ENCODE measurements at places on chromosomes 16 and 17. TPM values are rescaled to one million over a fixed set of nuclear protein-coding genes. Genes with fewer than 3 reads are reported as not detected.

FBXO39 gene
- 0.71 TPM for total RNA-seq

- no peak overlapping the region for H3K27ac ChIP-seq
- no peak for DNase-seq
- H3K4me1 ChIP-seq: peaks cover 8% of the 10 kb centered on the region
These were observed 16.9 kb upstream of the CCL22 start for GRCh38 chr16:57341441-57342303.

- no peaks in the 10 kb centered on the region for H3K36me3 ChIP-seq
- H3K27me3 ChIP-seq: no peaks in the 10 kb centered on the region
- H3K27ac ChIP-seq: no peak overlapping the region
- no peak overlapping the region for H3K4me3 ChIP-seq
- no peak for DNase-seq
- peaks cover 2% of the 10 kb centered on the region for H3K4me1 ChIP-seq
These were observed 199.3 kb downstream of the CCDC182 start for GRCh38 chr17:57545731-57546342.

DNA sequence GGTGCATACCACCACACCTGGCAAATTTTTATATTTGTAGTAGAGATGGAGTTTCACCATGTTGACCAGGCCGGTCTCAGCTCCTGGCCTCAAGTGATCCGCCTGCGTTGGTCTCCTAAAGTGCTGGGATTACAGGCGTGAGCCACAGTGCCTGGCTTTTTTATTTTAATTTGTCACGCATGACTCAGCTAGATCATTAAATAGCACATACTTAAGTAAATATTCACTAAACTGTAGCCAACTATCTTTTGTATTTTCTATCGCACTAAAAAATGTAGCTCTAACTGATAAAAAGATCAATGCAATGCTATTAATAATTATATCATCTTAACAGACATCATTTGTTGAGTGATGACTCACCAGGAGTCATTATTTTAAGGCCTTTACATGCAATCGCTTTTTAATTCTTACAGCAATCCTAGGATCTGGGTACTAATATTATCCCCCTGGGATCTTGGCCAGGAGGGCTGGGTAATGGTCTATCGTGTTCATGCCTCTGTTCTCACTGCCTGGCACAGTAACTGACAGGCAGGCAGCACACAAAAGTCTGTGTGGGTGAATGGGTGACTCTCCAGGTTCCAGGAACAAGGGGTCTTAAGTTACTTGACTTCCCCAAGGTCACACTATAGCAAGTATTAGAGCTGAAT, 693.5 kb upstream of the EEF2KMT start:
- no peaks in the 10 kb centered on the region for H3K27me3 ChIP-seq
- no peaks in the 10 kb centered on the region for H3K36me3 ChIP-seq
- DNase-seq: no peak
- H3K4me3 ChIP-seq: no peak overlapping the region
- no peak overlapping the region for H3K27ac ChIP-seq
- H3K4me1 ChIP-seq: no peaks in the 10 kb centered on the region

GFAP gene
- total RNA-seq: not detected

ACSM2A gene
- not detected for total RNA-seq

DNA sequence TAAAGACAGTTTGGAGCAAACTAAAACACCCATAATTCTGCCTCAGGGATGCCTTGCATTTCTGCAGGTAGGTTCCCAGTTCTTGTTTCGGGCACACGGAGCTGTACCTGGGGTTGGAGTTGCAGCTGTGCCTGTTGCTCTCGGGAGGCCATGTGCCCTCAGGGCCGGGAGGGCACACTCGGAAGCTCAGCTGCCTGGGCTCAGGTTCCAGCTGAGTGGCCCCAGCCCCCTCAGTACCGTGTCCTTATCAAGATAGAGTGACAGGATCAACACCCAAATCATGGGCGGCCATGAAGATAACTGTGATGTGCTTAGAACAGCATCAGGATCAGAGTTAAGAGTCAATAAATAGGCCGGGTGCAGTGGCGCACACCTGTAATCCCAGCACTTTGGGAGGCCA, 107.9 kb downstream of the SNX29 start:
- H3K27ac ChIP-seq: no peak overlapping the region
- peaks cover 55% of the 10 kb centered on the region for H3K4me1 ChIP-seq
- no peak for DNase-seq
- H3K36me3 ChIP-seq: peaks cover 4% of the 10 kb centered on the region
- H3K27me3 ChIP-seq: no peaks in the 10 kb centered on the region

GRCh38 chr16:66375451-66375850, 9.0 kb downstream of the CDH5 start:
- no peak overlapping the region for H3K4me3 ChIP-seq
- DNase-seq: no peak
- no peaks in the 10 kb centered on the region for H3K27me3 ChIP-seq
- H3K4me1 ChIP-seq: no peaks in the 10 kb centered on the region
- H3K27ac ChIP-seq: no peak overlapping the region

RDM1 gene
- total RNA-seq: not detected

DNA sequence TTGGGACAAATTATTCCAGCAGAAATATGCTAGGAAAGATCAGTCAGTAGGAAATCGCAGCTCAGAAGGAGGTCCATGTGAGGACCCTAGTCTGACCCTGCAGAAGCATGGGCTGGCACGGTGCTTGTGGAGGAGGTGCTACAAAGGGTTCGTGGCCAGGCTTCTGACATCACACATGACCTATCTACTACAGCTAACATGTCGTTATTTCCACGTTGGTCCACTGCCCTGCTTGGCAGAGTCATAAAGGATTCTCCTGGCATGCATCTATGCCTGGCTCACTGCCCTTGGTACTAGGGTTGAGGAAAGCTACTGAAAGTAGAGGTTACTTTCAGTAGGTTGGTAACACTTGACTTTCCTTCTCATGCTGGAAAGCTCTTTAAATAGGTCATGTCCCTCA, 118.1 kb upstream of the SHISA6 start:
- H3K27ac ChIP-seq: no peak overlapping the region
- no peaks in the 10 kb centered on the region for H3K27me3 ChIP-seq
- no peaks in the 10 kb centered on the region for H3K4me1 ChIP-seq
- no peaks in the 10 kb centered on the region for H3K36me3 ChIP-seq

DNA sequence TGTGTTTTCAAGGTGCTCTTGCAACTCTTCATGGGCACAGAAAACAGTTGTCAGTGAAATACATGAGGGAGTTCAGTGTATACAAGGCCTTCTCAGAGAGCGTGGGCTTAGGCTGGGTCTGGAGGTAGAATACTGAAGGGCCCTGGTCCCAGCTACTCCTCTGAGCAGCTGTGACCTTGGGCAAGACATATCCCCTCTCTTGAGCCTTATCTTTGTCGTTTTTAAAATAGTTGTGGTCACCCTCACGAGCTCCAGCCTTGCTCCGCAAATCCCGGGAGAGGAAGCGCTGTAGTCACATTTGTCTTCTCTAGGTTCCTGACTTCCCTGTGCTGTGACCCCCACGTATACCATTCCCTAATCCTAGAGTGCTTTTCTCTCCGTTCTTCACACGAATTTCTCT, 3.6 kb downstream of the ZNRF1 start:
- H3K27me3 ChIP-seq: no peaks in the 10 kb centered on the region
- no peak overlapping the region for H3K4me3 ChIP-seq
- H3K36me3 ChIP-seq: no peaks in the 10 kb centered on the region
- H3K4me1 ChIP-seq: peaks cover 25% of the 10 kb centered on the region

ITGAX gene
- total RNA-seq: 5.5 TPM

TBC1D3G gene
- total RNA-seq: not detected

DNA sequence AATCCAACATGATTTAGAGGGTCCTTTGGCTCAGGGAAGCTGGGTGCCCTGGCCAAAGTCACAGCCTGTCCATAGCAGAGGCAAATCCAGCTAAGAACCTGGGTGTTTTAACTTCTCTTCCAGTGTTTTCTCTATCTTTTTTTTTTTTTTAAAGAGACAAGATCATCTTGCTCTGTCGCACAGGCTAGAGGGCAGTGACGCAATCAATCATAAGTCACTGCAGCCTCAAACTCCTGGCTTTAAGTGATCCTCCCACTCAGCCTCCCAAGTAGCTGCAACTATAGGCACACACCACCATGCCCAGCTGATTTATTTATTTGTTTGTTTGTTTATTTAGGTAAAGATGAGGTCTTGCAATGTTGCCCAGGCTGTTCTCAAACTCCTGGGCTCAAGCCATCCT, 14.8 kb upstream of the GRIN2A start:
- no peaks in the 10 kb centered on the region for H3K36me3 ChIP-seq
- H3K27ac ChIP-seq: no peak overlapping the region
- DNase-seq: no peak
- no peak overlapping the region for H3K4me3 ChIP-seq

MYH2 gene
- total RNA-seq: not detected

- H3K27ac ChIP-seq: no peak overlapping the region
- peaks cover 75% of the 10 kb centered on the region for H3K36me3 ChIP-seq
- no peaks in the 10 kb centered on the region for H3K27me3 ChIP-seq
- H3K4me3 ChIP-seq: no peak overlapping the region
- peak; percentile 51 for DNase-seq
- no peaks in the 10 kb centered on the region for H3K4me1 ChIP-seq
These were observed 50.4 kb downstream of the OR1D5 start for GRCh38 chr17:3012926-3013581.

DNA sequence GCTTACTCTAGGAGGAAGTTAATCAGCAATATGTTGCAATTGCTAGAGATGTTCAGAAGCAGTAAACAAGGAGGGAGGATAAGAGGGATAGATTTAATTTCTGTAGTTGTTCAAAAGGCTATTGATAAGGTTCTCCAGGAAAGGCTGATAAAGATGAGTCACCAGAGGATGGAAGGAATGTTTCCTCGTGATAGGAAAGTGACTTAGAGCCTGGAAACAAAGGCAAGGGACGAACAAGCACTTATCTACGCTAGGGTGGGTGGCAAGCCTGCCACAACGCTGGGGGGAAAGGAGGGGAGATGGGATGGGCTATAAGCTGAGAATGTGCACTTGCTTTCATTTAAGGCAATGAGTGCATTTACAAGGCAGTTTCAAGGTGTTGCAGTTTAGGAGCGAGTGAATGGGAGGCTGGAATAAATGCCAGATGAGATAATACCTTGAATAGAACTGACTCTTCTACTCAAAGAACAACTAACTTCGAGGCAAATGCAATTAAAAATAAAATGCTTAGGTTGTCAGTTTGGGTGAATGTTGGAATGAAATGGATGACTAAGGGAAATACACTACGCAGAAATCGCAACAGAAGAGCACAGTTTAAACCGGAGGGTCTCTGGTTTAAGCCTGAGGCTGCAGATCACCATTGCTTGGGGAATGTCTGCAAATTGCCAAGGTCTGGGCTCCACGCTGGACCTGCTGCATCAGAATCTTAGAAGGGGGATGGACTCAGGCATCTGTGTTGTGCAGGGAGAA, 76.0 kb upstream of the RBBP6 start:
- H3K4me1 ChIP-seq: no peaks in the 10 kb centered on the region
- no peaks in the 10 kb centered on the region for H3K36me3 ChIP-seq
- no peak overlapping the region for H3K4me3 ChIP-seq
- DNase-seq: no peak
- H3K27me3 ChIP-seq: peaks cover 2% of the 10 kb centered on the region

CMTM1 gene
- total RNA-seq: 0.66 TPM

SLC16A5 gene
- total RNA-seq: 11.0 TPM

DNA sequence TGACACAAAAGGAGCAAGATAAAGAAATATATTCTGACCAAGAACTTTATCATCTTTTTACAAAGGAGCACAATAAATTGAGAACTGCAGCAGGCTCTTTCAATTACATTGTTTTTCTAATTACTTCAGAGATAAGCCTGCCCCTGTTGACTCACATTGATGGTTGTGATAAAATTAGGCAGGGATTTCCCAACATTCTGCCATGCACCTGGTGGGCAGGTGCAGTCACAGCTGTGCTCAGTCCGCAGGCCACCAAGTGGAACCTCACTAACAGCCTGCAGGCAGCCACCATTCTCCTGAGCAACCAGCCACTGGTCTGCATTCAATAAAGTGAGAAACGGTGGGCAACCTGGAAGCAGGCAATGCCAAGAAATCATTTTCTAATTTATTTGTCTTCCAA, 5.1 kb downstream of the FANCA start:
- H3K27me3 ChIP-seq: no peaks in the 10 kb centered on the region
- no peaks in the 10 kb centered on the region for H3K36me3 ChIP-seq
- peaks cover 7% of the 10 kb centered on the region for H3K4me1 ChIP-seq
- no peak for DNase-seq

SLC12A3 gene
- total RNA-seq: not detected

DNA sequence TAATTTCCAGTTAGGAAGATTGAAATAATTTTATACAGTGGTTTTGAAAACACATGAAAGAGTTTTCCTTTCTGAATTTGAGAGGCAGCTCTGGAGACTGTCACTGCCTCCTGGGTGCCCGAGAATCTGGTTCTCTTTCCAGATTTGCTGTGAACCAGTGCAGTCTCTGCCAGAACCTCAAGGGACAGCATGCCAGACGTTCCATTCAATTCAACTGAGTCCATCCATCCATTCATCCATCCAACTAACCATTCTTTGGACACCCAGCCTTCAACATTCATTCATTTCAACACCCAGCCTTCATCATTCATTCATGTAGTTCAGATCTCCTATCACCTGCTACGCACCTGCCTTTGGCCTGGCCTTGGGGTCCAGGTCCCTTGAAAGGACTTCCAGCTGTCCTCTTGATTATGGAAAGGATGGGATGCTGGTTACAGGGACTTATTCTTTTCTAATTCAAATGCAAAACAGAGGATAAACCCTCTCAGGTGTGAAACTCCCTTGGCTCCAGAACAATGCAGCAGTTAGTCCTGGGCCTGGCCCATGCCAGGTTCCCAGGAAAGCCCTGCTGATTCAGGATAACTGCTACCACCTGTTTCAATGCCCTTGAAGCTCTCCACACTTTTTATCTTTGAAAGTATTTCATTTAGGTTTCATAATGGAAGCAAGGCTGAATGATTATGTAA, 68.7 kb downstream of the WSCD1 start:
- H3K4me1 ChIP-seq: no peaks in the 10 kb centered on the region
- peaks cover 3% of the 10 kb centered on the region for H3K27me3 ChIP-seq
- no peak for DNase-seq
- H3K4me3 ChIP-seq: no peak overlapping the region
- H3K27ac ChIP-seq: no peak overlapping the region

BEAN1 gene
- total RNA-seq: not detected

DNA sequence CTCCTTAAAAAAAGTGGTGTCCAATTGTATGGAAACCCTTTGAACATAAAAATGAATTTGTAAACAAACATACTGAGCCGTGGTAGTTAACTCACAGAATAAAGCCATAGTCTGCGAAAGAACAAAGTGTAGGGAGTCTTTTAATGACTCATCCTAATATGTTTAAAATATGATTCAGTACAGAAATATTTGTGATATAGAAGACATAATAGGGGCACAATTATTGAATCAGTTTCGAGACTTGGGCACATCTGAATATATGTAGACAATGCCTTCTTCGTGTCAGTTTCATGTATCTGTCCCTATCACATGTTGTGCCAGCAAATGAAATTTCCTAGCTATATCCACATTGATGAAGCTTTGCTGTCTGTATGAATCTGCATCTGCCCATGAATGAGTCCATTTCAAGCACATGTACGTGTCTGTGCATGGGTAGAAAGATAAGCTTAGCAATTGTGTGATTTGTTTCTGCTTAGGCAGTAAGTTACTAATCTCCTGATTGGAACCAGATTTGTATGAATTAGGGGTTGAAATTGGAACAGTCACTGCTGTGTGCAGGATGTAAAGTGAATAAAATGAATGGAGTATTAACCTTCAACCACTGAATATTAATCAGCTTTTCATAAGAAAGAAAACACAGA, 112.5 kb upstream of the SOX9 start:
- no peak for DNase-seq
- H3K27ac ChIP-seq: no peak overlapping the region
- H3K36me3 ChIP-seq: no peaks in the 10 kb centered on the region
- H3K4me1 ChIP-seq: no peaks in the 10 kb centered on the region
- no peaks in the 10 kb centered on the region for H3K27me3 ChIP-seq

GRCh38 chr17:50645748-50646682, 11.3 kb downstream of the ABCC3 start:
- no peak overlapping the region for H3K27ac ChIP-seq
